ENCODE measurements at places on chromosomes 13 and 19.
A peak's percentile ranks its signal among the peaks of the same experiment; 100 is the strongest.

DNA sequence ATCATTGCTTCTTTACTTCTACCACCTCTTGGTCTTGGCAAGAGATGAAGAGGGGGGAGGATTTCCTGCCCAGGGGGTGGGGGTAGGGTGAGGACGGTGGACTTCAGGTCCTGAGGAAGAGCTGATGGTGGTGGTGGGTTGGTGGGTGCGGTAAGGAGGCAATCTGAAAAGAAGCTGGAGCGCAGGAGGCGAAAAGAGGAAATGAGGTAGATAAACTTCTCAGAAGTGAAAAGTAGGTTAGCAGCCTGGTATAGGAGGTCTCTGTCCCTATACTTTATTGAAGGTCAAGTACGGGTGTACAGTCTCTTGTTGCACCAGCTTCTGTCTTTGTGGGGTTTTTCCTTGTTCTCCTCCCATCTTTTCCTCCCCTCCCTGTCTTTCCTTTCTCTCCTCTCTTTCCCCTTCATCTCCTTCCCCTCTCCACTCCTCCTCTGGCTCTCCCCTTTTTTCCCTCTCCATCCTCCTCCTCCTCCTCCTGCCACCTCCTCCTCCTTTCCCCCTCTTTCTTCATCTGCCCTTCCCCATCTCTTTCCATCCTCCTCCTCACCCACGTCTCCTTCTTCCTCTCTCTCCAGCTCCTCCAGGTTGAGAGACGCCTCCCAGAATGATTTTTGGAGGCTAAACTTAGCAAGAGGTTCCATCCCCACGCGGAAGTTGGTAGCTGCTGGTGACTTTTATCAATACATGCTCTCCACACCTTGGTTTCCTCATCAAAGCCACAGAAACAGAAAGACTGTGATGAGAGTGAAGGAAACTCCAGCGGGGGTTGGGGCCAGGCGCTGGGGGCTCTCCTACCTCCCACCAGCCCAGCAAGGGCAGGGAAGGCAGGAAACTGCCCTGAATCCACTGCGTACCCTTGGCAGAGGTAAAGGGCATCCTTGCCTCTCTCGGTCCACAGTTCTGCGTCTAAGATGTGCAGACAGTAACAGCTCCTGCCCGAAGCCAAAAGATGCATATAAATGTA, 15.3 kb downstream of the TNFSF14 start:
- no peak for DNase-seq

- peak; percentile 23 for DNase-seq
These were observed 15.9 kb upstream of the ZNF681 start for GRCh38 chr19:23774524-23774971.

DNA sequence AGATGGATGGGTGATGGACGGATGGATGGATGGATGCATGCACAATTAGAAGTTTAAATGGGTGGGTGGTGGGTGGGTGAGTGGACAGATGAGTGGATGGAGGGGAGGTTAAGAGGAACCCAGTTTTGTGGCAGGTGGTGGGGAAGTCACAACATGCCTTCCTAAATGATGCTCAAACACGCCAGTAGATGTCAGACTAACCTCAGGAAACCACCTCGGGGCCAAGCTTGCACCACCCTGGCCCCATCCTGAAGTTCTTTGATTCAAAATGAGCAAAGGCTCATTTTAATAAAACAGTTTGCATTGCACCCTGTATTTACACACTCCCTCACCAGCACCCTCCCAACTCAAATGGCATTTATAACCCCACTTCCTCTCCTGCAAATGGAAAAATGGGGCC, 91.4 kb upstream of the CACNA1A start:
- DNase-seq: peak; percentile 62

DNA sequence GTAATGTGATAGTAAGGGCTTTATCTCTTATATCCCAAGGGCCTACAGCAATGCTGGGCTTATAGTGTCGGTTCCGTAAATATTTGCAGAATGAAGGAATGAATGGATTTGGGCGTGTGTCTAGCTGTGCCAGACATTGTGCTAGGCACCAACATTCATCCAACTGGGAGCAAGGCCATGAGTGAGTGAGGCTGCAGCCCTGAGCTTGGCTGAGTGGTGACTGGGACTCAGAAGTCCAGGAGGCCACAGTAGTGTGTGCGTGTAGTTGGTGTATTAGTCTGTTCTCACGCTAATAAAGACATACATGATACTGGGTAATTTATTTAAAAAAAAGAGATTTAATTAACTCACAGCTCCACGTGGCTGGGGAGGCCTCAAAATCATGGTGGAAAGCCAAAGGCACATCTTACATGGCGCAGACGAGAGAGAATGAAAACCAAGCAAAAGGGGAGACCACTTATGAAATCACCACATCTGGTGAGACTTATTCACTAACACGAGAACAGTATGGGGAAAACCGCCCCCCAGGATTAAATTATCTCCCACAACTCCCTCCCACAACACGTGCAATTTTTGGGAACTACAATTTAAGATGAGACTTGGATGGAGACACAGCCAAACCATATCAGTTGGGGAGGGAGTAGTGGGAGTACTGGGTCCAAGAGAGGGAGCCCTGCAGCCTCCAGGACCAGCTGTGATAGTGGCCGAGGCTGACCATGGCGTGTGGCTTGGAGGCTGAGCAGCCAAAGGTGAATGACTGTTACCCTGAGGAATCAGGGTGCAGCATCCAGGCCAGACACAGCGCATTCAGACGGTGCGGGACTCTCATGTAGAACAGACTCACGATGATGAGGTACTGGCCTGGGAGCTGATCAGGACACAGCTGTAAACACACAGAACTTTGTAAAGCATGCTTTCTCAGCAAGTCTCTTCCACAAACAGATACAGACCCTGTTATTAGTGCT, 104.6 kb downstream of the TEX26 start:
- no peak for DNase-seq

GRCh38 chr19:50728084-50728737, 5.0 kb downstream of the CLEC11A start:
- peak; percentile 71 for DNase-seq

GRCh38 chr19:46487802-46488445, 7.7 kb downstream of the PNMA8B start:
- DNase-seq: peak; percentile 88

DNA sequence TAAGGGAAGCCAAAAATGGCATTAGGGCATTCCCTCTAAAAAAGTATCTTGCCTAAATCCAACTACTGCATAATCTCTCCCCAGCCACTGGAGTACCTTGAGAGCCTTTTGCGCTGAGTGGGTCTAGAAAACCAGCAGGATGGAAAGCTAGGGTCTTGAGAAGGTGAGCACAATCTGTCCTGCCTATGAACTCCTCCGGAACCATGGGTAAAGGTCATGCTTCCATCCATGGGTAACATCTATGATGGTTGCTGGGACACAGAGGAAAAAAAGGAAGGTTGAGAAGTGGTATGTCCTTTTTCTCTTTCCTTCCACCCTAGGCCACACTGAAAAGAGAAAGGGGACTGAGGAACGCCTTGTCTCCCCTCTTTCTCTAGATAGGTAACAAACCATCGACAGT, 52.4 kb downstream of the ZNF676 start:
- no peak for DNase-seq

- DNase-seq: no peak
These were observed 43.4 kb upstream of the N4BP2L1 start for GRCh38 chr13:32471187-32471922.

DNA sequence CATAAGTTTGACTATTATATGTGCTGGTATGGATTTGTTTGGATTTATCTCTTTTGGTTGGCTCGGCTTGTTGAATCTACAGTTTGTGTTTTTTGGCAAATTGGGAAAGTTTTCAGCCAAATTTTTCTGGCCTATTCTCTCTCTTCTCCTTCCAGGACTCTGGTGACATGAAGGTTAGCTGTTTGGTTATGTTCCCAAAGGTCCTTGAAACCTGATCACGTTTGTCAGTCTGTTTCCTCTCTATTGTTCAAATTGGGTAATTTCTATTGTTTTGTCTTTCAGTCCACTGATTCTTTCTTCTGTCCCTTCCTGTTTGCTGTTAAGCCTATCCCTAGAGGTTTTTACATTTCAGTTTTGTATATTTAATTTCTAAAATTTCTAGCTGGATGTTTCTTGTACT, 81.5 kb upstream of the SHISA2 start:
- no peak for DNase-seq

- DNase-seq: peak; percentile 83
These were observed 14.1 kb downstream of the KLF2 start for GRCh38 chr19:16338470-16339360.

DNA sequence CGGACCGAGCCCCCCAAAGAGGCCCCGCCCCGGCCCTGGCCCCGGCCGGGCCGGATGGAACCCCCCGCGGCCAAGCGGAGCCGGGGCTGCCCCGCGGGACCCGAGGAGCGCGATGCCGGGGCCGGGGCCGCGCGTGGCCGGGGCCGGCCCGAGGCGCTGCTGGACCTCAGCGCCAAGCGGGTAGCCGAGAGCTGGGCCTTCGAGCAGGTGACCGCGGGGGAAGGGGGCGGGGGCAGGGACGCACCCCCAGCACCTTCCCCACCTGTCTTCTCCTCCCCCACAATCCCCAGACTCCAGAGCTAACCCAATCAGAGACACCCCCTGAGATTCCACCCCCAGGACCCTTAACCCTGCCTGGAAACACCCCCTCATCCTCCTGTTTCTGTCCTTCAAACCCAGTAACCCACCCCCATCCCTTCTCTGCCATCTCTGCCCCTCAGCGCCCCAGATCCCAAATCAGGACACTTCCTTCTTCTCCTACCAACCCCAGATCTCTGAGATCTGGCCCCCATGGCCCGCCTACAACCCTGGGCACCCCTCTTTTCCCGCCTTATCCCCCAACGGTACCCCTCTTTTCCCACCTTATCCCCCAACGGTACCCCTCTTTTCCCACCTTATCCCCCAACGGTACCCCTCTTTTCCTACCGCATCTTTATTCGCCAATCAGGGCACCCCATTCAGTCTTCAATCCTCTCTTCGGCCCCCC, 505 bp downstream of the ZSWIM4 start:
- DNase-seq: no peak

DNA sequence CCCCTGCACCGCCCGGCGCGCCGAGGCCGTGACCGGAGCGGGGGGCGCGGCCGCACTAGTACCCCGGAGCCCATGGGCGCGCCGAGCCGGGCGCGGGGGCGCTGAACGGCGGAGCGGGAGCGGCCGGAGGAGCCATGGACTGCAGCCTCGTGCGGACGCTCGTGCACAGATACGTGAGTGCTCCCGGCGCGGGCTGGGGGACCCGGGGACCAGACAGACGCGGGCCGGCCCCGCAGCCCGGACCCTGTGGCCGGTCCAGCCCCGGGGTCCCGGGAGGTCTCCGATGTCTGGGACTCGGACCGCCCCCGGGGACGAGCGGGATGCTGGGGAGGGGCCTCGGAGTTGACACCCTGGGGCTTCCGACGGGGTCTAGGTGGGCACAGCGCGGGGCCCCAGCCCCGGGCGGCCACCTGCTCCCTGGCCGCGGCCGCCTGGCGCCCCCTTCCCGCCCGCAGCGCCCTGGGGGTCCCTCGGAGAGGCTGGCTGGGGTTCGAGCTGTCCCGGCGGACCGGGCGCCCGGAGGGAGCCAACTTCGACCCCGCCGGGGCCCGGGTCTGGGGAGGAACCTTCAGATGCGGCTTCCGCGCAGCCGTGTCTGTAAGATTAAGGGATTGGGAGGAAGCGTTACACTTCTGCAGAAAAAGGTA, 568 bp downstream of the ATP11A start:
- no peak for DNase-seq

DNA sequence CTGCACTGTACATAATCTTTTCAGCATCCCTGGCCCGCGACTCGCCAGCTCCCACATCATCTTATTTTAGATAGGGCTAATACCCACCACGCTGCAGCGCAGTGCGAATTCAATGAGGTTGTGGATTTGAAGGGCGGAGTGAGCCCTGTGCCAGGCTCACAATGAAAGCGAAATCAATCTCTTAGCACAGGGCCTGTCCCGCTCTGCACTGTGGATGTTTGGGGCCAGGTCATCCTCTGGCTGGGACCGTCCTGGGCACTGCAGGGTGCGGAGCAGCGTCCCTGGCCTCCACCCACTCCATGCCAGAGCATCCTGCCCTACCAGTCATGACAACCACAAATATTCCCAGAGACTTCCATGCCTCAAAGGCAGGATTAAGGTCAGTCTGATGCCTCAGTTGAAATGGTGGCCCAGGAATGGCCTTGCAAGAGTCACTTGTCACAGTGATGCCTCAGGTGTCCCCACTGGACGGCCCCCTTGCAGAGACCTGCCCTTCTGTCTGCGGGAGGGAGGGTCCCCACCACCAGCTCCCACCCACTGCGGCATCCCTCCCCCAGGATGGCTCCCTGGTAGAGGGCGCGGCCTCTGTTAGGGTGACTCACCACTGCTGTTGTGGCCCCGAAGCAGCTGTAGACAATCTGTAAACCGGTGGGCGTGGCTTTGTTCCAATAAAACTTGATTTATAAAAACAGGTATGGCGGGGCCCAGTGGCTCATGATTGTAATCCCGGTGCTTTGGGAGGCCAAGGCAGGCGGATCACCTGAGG, 5.6 kb downstream of the UHRF1 start:
- DNase-seq: no peak

DNA sequence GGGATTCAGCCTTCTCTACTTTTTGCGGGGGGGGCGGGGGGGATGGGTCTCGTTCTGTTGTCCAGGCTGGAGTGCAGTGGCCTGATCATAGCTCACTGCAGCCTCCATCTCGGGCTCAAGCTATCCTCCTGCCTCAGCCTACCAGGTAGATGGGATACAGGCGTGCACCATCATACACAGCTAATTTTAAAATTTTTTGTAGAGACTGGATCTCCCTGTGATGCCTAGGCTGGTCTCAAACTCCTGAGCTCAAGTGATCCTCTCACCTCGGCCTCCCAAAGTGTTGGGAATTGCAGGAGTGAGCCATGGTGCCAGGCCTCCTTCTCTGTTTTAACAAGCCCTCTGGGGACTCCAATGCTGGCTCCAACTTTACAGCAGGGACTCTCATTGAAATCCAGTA, 569 bp upstream of the ZNF792 start:
- no peak for DNase-seq

- peak; percentile 79 for DNase-seq
These were observed 7.3 kb downstream of the SGTA start for GRCh38 chr19:2775556-2776430.

DNA sequence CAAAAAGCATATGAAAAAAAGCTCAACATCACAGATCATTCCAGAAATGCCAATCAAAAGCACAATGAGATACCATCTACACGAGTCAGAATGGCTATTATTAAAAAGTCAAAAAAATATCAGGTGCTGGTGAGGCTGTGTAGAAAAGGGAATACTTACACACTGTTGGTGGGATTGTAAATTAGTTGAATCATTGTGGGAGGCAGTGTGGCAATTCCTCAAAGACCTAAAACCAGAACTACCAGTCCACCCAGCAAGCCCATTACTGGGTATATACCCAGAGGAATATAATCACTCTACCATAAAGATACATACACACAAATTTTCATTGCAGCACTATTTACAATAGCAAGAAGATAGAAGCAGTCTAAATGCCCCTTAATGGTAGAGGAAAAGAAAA, 529.9 kb downstream of the SLITRK1 start:
- DNase-seq: no peak

DNA sequence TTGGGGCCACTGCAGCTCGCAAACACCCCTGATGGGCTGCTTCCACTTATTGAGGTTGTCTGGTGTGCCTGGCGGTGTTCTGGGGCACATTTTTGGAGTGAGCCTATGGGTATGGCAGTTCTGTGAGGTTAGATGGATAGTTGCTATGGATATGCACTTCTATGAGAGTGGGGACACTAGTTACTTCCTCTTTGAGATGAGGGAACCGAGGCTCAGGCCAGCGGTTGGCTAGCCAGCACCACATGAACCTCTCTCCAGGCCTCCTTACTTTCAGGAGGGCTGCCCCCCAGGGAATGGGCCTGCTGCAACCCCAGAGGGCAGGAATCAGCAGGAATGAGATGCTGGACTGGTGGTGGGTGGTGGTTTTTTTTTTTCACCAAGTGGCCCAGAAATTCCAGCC, 13.5 kb upstream of the PRR19 start:
- DNase-seq: no peak
